ENCODE measurements at places on chromosomes 6 and 20.

DNA sequence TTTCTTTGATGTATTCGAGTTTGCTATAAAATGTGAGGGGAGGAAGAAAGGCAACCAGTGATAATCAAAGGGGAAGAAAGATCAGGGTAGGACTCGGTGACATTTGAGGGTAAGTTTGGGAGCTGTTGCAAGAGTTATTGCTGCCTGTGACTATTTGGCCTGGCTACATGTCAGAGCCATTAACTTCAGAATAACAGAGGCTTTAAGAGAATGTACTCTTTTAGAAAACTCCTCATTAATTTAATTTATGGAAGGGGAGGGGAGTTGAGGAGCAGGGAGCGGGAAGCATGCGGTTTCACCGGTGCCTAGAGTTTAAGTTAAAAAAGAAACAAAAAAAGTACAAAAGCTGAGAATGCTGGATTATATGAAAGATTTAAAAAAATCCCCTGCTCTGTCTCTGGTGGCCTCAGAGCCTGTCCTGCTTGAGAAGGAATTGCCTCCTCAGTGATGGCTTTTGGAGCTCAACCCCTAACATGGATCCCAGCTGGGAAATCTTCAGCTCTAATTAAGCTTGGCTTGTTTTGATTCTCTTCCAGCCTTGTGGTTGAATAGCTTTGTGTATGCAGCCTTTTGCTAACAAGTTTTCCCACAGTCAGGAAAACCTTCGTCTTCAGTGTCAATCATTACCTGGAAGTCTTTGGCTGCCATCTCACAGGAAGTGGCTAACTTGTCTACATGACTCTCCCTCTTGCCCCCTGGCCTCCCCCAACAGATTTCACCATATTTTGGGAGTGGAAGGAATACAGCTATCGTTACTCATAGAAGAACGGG, 238.2 kb downstream of the SOX4 start:
- no peak for DNase-seq

- DNase-seq: no peak
Observed at GRCh38 chr6:103313432-103313831, 1546.3 kb downstream of the HACE1 start.

DNA sequence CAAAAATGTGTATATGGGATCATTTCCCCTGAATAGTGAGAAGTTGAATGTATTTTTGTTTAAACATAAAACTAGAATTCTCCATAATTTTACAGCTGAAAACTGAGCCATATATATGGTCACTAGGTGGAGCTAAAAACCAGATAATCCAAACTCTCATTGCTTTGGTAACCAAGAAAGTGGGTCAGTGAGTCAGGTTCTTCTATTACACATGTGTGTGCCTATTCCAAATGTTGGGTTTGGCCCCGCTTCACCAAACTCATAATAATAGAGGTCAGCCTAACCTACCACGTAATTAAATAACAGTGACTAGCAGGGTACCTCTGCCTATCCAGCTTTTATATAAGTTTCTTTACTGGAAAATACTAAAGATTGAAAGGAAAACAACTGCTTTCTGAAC, 19.3 kb upstream of the RNGTT start:
- DNase-seq: peak; percentile 47

DNA sequence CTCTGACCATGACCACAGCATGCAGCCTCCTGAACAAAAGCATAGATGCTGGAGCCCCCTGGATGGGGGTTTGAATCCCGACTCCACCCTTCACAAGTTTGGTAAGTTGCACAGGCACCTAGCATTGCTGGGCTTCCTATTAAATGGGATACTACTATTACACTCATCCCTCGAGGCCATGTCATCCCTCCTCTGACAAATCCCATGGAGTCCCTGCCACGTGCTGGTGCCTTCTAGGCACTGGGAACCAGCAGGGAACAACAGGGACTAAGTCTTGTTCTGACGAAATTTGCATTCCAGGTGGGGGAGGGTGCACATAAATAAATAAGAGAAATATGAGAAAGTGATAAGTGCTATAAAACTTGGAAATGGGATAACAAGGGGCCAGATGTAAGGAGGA, 15.3 kb upstream of the SIRPA start:
- no peak for DNase-seq

- no peak for DNase-seq
Observed at GRCh38 chr20:36408219-36408618, 102.1 kb downstream of the DLGAP4 start.

DNA sequence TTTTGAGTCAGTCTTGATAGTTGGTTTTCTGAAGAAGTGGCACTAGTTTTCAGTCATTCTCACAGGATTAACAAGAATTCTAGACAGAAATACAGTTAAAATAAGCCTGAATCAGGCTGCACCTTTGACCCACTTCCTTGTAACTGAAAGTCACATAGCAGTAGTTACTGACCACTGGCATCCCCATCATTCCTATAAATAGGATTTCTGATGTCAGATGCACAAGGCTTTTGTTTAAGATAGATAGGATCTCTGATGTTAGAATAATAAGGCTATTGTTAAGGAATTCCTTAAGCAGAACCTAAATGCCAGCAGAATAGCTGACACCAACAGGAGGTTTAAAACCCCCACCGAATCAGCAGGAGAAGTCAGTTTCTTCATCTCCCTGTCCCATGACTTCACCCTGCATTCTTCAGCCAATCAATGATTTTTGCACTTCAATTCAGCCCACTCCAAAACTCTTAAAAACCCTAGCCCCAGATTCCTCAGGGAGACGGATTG, 30.6 kb upstream of the ZBTB24 start:
- no peak for DNase-seq

GRCh38 chr6:5653801-5654200, 352.9 kb downstream of the NRN1 start:
- no peak for DNase-seq

DNA sequence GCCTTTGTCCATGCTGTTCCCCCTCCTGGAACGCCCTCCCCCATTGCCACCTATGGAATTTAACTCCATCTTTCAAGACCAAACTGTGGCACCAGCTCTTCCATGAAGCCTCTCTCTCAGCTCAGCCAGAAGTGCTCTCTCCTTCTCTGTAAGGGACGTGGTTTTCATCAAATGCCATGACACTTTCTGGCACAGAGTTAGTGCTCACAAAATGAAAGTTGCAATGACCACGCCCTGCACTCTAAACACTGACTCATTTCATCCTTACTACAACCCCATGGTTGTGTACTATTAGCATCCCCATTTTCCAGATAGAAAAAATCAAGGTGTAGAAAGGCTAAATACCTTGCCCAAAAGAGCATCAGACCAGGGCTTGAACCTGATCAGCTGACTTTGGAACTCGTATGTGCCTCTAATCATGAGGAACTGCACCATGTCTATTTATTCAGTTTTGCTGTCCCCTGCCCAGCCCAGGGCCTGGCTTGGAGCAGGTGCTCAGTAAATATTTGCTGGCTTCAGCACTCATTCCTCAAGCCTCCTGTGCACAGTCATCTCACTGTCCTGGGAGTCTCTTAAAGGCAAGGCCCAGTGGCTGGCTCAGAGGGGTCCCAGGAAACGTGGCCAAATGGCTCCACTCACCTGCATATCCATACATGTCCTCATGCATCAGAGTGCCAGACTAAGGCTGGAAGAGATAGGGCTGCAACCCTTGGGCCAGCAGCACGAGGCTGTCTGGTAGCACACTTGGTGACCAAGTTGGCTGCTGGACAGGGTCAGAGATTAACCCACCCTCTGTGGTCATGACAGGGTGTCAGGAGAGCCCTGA, 77.9 kb downstream of the MRPL14 start:
- DNase-seq: no peak

DNA sequence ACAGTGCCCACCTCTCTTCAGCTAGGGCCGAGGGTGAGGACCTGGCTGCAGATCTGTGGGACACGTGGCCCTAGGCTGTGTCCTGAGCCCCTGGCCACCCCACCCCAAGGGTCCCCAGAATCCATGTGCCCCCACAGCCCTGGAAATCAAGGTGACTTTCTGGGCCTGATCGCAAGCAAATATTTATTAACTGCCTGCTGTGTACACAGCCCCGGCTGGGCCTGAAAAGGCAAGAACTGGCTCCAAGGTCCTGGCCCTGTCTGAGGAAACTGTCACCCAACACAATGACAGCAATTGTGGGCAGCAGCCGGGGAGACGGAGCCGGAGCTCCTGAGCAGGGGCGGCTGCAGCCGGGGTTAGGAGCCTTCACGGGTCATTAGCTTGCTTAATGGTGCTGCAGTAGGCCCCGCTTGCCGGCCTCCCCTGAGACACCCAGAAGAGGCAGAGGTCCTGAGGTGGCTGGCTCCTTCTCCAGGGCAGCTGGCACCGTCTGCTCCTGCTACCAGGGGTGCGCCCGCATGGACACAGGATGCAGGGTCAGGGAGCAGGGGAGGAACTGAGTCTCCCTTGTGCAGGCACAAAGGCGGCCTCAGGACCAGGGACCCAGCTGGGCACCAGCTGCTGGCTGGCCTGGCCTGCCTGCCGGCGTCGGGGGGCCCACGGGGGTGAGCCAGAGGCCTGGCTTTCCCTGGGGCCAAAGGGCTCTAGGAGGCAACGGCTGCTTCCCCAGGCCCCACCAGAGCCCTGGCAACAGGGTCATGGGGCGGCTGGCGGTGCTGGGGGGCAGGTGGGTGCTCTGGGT, 24.1 kb downstream of the NPEPL1 start:
- no peak for DNase-seq

DNA sequence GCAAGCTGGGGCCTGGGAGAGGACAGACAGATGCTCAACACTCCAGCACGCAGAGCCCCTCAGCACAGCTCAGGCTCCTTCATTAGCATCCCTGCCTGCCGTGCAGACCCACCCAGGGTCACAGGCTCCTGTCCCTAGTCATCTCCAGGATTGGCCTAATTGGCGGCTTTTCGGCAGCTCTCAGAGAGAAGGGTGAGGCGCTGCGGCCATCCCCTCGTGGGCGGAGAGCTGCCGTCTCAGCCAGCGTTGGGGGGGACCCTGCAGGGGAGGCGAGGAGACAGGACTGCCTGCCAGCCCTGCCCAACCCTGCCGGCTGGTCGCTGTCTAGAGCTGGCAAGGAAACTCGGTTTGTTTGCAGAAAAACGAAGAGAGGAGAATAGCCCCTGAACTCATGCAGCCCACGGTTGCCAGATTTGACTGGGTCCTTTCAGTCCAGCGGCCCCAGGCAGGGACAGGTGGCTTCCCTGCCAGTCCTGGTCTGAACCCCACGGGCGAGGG, 26.8 kb downstream of the BHLHE23 start:
- DNase-seq: no peak

DNA sequence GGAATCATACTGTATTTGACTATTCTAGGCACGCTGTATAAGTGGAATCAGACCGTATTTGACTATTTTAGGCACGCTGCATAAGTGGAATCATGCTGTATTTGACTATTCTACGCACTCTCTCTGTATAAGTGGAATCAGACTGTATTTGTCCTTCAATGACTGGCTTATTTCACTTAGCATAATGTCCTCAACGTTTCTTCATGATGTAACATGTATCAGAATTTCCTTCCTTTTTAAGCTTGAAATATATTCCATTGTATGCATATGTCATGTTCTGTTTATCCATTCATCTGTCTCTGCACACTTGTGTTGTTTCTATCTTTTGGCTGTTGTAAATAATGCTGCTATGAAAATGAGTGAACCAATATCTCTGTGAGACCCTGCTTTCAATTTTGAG, 5.7 kb downstream of the CCDC170 start:
- no peak for DNase-seq

DNA sequence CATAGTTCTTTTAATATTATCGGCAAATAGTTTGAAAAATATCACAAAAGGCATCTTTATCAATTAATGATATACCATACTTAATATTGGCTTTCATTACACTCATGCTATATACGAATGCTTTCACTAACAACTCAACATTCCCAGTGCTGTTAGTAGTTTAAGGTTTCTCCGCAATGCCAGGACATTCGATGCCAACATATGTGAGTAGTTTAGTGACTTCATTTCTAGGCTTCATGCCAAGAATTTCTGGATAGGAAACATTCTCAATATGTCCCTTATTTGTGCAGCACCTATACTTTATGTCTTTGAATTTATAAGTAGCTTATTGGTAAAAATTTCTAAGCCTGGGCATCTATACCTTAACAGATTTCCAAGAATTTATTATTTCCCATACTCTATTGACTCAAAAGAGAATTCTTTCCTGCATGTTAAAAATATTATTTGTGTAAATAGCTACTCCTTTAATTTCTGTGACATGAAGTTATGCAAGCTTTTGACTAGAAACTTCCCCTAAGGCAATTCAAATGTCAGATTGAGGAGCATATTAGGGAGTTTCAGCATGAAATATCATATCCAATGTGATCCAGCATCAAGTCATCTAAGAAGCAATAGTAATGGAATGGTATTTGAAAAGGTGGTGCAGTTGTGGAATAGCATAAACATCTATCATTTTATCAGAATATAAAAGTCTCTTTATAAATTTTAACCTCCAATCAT, 236.0 kb upstream of the STXBP5 start:
- DNase-seq: no peak

- no peak for DNase-seq
Observed at GRCh38 chr6:18495236-18495635, 108.1 kb downstream of the RNF144B start.

DNA sequence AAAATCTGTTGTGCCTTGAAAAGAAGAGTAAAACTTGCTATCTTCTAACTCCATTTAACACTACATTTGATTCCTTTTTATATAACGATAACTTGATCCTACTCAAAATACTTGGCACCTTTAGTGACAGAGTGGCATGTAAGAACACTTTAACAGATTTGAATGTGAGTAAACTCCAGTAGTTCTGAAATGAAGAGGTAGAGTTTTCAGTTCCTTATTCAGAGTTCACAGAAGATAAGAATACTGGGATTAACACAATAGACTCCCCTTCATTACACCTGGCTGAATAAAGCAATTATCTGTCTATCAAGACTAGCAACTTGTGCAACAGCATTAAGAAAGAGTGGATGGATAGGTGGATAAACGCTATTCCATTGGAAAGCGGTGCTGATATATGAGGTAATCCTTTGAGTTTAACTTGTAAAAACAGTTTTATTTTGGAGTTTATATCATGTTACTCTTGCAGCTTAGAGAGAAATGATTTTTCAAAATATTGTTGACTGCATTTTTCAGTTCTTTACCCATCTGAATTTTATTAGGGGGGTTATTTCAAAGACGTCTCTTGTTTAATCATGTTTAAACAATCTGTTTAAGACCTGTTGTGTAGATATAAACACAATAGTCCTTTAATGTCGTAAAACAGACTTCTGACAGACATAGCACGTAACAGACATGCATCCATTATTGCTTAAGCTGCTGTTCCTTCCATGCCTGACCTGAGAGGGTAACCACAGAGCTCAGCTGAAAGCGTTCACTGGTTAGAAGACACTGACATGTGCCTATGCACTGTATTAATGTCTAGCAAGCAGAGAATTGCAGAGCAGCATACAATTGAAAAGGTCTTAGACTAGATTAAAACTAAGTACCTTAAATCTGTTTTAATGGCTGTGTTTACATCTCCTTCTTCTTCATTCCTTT, 102.4 kb upstream of the SUPT3H start:
- no peak for DNase-seq

- DNase-seq: no peak
Observed at GRCh38 chr20:3000852-3001523, 42.4 kb upstream of the GNRH2 start.
